ENCODE measurements at places on chromosomes 5 and 9.

- DNase-seq, result no peak
These were observed at the start of gene HK3 for GRCh38 chr5:176899296-176899891. Gene HK3, minus strand, starts transcription at chr5:176899346. Its CDS starts 3,187 bp downstream, at chr5:176896159.

GRCh38 chr9:133635098-133635497 lies 1.1 kb upstream of the DBH start:
- DNase-seq, result no peak

GRCh38 chr9:77712533-77713130 lies 64.5 kb upstream of the GNA14 start:
- DNase-seq, result no peak

DNA sequence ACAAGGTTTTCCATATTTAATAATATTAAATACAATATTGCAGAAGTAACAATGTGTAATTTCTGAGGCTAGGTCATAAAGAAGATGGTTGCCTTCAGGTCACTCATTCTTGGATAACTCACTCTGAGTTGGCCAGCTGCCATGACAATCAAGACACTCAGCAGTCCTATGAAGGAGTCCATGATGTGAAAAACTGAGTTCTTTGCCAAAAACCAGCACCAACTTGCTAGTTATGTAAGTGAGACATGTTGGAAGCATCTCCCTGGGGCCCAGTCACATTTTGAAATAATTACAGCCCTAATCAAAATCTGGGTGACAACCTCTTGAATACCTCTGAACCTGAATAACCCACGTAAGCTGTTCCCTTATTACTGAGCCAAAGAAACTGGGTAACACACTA lies 453.2 kb downstream of the CDH18 start:
- no peak for DNase-seq

DNA sequence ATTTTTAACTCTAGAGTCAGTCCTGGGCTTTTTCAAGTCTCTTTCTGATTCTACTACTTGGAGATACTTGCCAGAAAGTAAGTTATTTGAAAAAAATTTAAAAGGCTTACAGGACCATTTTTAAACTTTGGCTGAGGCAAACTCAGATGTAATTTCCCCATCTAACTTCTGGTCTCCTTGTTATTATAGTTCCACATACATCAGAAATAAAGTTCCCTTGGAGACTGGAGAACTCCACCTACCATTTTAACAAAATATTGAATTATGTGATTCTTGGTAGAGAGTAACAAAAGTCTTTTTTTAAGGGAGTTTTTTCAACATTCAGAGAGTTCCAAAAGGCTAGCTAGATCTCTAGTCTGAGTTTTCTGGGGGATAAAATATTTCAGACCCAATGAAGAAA lies 56.3 kb upstream of the SNX2 start:
- no peak for DNase-seq

DNA sequence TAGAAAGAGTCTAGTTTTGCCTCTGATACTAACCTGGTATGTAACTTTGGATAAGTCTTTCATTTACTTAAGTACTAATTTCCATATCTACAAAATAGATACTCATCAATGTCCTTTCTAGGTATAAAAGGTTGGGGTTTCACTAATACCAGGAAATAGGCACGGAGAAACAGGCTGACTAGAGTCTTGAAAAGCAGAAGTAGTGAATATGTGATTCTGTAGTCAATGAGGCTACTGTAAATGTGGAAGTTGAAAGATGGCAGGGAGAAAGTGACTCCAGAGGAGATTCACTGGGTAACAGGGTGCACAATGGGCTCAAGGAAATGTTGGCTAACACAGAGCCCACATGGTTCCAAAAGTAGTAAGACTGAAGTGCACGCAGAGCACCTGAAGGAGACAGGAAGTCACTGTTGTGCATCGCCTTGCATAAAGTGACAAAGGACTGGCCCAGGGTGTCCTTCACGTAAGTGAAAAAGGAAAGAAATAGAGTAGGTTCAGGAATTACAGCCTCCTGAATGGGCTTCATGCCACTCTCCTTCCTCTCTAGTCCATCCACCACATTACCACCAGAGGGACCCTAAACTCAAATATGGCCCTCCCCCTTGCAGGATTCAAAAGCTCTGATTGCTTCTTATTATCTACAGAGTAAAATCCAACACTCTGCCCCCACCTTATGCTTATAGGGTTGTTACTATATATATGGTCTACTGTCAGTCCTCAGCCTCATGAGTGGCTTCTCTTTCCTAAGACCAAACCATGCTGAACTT lies 288.0 kb upstream of the SMARCA2 start:
- DNase-seq, result no peak

GRCh38 chr5:582936-583635 lies 29.1 kb upstream of the CEP72 start:
- peak; percentile 33 for DNase-seq

DNA sequence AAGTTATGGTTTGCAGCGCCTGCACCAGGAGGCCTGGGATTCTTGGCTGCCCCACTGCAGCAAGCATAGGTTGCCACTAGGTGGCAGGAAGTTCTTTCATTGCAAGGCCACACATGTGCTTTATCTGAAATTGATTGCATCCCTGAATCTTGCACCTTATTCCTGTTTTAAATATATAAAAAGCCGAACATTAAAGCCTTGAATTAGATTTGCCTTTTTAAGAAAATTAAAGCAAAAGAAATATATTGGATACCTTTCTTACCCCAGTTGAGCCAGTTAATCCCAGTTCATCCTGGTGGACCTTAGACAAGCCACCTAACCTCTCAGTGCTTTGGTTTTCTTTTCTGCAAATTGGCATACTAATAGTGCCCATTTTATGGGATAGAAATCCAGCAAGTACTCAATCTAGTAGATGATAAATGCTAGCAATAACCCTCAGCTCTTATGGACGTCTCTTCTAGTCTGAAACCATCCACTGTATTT lies 6.3 kb upstream of the TRMT10B start:
- no peak for DNase-seq

GRCh38 chr5:93924628-93925027 lies 183.2 kb upstream of the POU5F2 start:
- DNase-seq, result no peak

DNA sequence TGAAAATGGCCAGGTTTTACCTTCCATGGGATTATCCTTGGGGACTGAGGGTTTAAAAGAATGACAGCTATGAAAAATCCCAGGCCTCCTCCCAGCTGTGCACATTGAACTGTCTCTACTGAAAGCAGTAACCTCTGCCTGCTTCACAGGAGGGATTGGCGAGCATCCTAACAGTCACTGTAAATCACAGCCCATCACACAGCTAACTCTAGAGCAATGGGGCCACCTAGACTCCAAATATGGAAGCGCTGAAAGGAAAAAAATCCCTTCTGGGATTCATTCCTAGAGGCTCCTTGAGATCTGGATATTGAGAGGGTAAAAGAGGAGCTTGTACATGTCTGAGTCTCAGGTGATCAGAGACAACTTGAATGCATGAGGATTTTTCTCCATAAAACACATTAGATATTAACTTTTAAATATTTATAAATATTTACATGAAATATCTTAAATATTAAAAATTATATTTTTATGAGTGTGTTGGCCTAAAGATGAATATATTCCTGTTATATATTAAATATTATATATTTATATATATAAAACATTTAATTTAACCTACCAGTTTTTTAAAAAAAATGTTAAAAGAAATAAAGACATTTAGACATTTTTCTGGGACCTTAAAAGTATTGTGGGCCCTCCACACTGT lies 133.8 kb upstream of the SLC24A2 start:
- DNase-seq, result no peak

DNA sequence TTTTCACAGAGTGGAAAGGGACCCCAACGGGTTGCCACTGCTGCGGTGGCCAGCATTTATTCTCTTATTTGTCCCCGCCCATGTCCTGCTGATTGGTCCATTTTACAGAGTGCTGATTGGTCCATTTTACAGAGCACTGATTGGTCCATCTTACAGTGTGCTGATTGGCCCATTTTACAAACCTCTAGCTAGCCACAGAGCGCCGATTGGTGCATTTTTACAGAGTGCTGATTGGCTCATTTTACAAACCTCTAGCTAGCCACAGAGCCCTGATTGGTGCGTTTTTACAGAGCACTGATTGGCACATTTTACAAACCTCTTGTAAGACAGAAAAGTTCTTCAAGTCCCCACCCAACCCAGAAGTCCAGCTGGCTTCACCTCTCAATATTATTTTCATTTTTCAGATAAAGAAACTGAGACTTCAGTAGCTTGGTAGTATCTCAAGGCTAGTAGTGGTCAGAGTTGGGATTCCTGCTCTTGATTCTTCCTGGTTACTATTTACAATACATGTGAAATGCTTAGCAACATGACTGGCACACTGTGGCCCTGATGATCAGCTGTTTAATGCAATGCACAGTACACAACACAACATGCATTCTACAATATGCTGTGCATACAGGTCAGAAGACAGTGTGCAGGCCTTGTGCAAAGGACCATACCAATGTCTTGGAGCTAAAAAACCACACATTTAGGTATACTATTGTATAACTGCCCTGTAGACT lies 63.6 kb upstream of the BOD1 start:
- no peak for DNase-seq

DNA sequence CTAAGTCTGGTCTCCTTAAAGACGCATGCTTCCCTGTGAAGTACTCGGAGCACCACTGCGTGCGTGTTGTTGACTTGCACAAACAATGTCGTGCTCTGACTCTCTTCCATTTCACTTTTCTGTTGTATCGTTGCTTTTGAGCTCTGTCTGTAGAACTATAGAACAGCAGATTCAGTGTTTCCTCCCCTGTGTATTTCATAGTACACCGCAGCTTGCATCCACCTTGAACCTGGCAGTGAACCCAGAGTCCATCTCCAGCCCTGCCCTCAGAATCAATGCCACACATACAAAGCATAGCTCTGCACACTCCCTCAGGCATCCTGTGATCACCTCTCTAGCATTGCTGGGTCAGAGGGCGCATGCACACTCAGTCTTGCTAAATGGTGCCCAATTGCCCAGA lies 37.2 kb upstream of the ADAMTS2 start:
- DNase-seq, result no peak

- DNase-seq, result no peak
These were observed 81.9 kb downstream of the PTPN3 start for GRCh38 chr9:109416135-109416706.

DNA sequence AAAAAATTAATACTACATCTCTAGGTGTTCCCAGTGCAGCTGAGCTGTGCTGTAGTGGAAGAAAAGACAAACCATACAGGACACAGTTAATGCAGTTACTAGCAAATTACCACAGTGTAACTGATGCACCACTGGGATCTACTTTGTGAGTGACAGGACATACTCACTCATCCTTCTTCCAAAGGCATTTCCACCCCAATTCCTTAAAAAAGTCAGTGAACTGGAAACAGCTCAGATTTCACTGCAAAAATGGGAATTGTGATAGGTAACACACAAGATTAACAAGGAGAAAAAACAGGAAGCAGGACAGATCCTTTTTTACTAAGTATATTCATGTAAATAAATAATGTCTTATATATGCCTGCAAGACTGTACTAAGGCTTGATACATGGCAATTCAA lies 109.6 kb downstream of the DMAC1 start:
- no peak for DNase-seq

GRCh38 chr5:93674866-93675459 lies 66.4 kb downstream of the POU5F2 start:
- DNase-seq, result no peak

GRCh38 chr9:76586390-76587314 lies 127.7 kb downstream of the GCNT1 start:
- DNase-seq, result no peak

GRCh38 chr5:399296-400281 lies 43.4 kb upstream of the EXOC3 start:
- DNase-seq, result peak; percentile 82

- DNase-seq, result no peak
These were observed 62.8 kb downstream of the GOLM1 start for GRCh38 chr9:86036555-86036954.

GRCh38 chr5:121962958-121963357 lies 1.2 kb downstream of the SRFBP1 start:
- no peak for DNase-seq

GRCh38 chr9:20566401-20566800 lies 55.9 kb downstream of the MLLT3 start:
- no peak for DNase-seq

- no peak for DNase-seq
These were observed 1.4 kb downstream of the PCDH1 start for GRCh38 chr5:141876628-141877355.

GRCh38 chr9:447230-448025 lies 232.8 kb downstream of the DOCK8 start:
- DNase-seq, result no peak

GRCh38 chr9:110276781-110277180 lies 20.5 kb upstream of the TXN start:
- DNase-seq, result no peak
